ENCODE measurements at places on chromosomes 2 and 18.

DNA sequence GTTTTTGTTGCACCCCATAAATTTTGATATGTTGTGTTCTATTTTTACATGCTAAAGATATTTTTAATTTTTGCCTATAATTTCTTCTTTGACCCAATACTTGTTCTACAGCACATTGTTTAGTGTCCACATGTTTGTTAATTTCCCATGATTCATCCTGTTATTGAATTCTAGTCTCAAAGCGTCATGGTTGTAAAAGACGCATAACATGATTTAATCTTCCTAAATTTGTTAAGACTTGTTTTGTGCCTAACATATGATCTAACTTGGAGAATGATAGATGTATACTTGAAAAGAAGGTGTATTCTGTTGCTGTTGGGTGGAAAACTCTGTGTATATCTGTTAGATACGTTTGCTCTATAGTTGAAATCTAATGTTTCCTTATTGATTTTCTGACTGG, 27.1 kb upstream of the SULT1C3 start:
- DNase-seq = no peak

GRCh38 chr2:8490166-8490721, 191.6 kb upstream of the ID2 start:
- no peak for DNase-seq

DNA sequence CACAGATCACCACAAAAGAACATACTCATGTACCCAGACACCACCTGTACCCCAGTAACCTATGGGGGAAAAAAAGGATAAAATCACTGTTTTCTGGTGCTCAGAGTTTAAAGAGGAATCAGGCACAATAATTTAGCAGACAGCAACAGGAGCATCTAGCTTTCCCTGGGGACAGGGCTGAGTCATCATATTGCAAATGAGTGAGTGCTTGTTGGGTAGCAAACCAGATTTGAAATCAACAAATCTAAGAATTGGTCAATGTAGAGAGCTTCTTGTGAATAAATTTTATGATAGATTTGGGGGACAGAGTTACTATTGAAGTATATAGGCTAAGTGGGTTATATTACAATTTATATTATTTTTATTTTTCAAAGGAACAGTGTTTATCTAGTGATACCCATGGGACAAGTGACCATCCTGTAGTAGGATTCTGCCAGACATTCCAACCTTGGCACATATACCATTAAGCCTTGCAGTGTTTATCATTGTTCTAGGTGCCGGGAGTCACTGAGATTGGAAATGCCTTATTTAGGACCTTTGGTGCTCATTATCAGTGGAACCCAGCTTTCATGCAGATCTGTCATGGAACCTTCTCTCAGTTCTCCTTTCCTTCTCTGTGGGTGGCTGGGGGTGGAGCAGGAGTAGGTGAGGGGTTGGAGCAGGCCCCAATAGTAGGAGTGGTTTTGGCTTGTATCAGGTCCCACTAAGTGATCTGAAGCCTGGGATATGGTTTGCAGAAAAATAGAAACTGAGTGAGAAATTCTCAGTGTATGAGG, 117.2 kb downstream of the CERS6 start:
- DNase-seq = no peak

- no peak for DNase-seq
These were observed 33.0 kb upstream of the ARL5A start for GRCh38 chr2:151861174-151861573.

DNA sequence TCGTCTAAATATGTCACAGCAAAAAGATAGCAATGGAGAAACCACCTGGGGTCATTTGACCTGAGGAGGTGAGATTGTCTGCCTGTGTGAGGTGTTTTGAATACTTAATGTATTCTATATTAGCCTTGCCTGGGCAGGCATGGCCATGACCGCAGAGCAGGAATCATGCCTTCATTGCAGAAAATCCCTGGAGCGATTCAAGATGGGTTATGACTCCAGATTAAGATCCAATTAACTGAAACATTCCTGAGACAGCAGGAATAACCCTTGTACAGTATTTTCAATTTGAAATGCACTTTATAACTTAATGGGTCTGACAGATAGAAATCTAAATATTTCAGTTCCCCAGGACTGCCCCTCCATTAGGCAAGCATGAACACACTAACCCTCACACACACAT, 227.3 kb upstream of the RAB6C start:
- no peak for DNase-seq

DNA sequence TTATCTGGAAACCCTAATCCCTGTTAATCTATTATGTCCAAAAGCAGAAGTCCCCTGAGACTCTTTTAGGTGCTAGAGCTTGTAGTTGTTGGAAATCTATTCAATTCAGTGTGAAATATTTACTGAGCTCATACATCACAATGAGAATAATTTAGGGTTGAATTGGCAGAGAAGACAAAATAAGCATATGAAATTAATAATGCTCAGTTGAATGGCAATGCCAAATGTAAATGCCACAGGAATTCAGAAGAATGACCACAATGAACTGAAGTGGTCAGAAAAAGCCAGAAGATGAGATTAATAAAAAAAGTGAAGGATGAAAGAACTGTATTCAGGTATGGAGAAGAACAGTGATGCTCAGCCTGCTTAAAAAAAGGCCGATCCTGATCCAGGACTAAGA, 8.0 kb upstream of the STAT4 start:
- no peak for DNase-seq

DNA sequence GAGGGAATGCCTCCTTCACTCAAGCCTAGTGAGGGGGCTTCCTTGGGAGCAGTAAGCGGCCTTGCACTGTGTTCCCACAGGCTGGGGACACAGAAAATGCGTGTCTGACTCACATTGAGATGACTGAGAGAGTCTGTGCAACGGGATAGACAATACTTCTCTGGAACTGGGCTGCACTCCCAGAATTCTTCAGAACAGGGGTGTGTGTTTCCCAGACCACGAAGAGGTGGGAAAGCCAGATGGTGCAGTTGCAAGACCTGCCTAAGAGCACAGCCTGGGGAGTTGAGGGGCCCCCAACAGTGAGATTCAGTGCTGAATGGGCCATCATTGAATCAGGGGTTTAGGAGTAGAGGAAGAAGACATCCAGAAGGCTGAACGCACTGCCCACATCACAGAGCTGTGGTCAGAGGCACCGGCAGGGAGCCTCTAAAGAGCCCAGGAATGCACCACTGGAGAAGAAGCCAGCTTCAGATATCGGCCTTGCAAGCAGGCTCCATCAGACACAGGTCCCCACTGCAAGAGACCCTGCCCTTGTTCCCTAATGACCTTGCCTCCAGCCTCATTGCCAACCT, 36.6 kb upstream of the MRPL19 start:
- no peak for DNase-seq

DNA sequence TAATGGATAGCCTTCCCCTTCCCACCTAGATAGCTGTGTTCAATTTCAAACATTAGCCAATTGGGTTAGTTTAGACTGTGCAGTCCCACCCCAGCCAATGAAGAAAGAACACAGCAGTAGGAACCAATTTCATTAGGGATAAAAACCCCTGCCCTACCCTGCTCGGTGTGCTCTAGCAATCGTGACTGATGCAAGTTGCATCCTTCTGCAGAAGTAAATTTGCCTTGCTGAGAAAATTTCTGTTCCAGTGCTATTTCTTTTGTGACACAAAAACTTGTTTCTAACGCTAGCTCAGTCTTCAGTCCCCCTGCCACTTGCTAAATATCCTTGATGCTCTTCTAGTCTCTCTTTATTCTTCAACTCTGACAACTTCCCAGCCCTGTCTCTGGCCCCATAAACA, 15.2 kb upstream of the SAP130 start:
- DNase-seq = no peak

DNA sequence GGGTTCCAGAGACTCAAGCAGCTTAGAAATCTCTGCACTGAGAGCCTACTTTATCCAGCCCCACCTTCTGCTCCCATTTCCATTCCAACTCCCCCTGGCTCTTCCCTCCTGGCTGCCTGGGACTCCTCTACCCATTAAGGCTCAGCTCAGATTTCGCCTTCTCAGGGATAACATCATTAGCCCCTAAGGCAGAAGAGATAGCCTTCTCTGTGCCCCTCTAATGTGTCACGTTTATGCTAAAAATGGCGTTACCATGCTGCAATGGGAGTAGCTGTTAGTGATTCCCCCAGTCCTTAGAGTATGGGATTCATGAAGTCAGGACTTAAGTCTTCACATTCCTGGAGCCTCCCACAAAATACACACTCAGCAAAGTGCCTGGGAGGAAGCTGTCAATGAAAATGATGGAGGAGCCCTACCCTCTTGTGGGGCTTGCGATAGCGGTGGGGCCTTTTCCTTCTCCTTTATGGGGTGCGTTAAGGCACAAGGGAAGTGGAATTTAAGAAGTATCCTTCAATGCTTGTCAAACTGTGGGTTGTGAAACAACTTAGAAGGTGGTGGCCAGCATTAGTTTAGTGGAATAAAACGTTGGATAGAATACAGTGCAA, 144.7 kb upstream of the COPS8 start:
- no peak for DNase-seq

DNA sequence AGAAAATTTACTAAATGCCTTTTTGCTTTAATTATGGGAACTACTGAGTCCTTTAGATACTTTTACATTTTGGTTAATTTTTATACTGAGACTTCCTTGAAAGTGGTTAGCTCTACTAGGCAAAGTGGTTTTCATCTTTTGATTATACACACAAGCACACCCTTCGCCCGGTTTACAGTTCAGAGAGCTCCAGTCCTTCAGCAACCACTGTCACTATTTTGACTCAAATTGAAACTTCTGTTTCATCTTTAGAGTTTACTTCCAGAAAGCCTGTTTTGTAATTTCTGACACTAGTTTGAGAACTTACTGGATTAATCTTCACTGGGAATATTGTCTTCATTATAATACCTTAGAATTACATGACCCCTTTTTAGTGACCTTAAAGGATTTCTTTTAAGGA, 140.3 kb upstream of the FOSL2 start:
- no peak for DNase-seq

DNA sequence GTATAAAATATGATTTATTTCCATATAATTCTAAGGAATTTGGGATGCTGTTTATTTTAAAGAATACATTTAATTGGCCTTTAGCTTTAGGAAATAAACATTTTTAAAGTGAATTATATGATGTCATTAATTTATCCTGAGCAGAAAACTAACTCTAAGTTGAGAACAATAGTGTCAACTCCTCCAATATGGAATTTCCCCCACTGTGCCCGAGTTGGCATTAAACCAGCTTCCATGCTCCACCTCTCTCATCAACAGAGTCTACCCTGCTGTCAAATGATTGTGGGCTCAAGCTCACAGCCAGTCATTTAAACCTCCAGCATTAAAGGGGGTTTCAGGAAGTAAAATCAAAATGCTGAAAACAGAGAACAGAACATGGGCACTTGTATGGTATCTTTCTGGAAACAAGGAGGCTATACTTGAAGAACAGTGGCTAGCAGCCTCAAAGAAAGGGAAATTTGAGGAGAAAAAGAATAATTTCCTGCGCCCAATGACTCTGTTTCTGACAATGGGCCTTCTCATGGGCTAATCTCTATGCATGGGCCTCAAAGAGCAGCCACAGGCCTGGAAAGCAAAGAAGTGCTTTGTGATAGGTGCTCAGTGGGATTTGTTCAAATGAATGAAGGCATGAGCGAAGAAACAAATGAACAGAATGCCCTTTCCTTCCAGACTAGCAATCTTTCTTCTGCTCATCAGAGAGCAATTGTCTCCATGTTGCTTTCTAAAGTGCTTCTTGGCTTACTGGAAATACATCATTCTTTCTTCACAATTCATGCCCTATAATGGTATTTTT, 252.8 kb downstream of the MTX2 start:
- no peak for DNase-seq

GRCh38 chr18:9665314-9665713, 42.8 kb upstream of the RAB31 start:
- DNase-seq = no peak

- DNase-seq = no peak
These were observed 244.3 kb downstream of the RNF144A start for GRCh38 chr2:7161501-7161900.

GRCh38 chr2:109644571-109645275, 30.6 kb downstream of the SOWAHC start:
- peak; percentile 22 for DNase-seq

DNA sequence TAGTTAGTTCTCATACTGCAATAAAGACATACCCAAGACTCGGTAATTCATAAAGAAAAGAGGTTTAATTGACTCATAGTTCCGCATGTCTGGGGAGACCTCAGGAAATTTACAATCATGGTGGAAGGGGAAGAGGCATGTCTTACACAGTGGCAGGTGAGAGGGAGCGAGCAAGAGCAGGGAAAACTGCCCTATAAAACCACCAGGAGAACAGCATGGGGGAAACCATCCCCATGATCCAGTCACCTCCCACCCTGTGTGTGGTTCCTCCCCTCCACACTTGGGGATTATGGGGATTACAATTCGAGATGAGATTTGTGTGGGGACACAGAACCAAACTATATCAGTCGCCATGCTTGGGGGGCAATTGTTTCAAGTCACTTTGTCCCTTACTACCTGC, 1.1 kb upstream of the SSB start:
- DNase-seq = no peak

GRCh38 chr18:59902131-59902992, 2.6 kb downstream of the PMAIP1 start:
- DNase-seq = no peak

DNA sequence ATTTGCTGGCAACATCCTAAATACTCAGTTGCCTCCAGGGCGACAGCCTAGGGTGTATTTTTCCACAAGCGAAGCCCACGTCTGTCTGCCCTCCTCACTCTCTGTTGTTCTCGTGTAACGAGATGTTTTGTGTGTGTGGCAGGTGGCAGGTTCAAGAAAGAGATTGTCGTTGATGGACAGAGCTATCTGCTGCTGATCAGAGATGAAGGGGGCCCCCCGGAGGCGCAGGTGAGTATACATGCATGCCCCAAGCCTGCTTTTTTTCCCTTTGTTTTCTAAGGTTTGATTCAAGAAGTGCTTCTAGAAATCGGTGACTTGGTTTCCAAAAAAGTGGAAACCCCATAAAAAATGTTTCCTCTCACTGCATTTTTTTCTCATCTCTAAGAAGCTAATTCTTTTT, 247.0 kb downstream of the AGAP1 start:
- DNase-seq = no peak

DNA sequence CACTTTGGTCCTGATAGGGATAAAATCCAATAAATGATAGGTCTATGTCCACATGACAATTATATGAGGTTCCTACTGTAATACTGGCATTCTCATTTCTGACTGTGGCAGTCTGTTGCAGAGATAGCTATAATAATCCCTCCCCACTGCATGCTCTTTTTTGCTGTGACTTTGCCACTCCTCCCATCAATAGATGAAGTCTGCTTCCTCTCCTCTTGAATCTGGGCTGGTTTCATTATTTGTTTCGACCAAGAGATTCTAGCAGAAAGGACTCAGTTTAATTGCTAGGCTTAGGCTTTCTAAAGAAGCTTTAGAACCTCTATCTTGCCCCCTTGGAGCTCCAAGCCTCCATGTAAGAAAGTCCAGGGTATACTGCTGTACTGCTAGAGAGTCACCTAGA, 23.3 kb upstream of the CREB1 start:
- no peak for DNase-seq

- DNase-seq = no peak
These were observed 33.9 kb downstream of the TMEM18 start for GRCh38 chr2:643334-643733.

DNA sequence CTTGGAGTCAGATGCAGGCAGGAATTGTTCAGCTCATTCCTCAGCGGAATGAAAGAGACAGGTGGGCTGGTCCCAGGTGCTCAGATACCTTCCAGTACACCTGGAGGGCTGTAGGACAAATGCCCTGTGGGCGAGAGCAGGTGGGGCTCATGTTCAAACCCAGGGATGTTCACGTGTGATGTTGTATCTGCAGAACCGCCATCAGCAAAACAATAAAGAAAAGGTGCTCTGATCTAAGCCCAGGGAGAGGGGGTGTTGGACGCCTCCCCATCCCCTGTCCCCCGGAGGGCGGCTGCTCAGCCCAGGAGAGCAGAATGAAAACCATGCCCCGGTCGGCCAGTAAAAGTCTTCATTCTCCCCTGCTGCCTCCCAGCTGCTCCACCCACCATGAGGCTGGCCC, 197.4 kb downstream of the HAUS1 start:
- DNase-seq = no peak
